ENCODE measurements at places on chromosomes 5 and 9. TPM values are rescaled to one million over a fixed set of nuclear protein-coding genes. Genes with fewer than 3 reads are reported as not detected.

DNA sequence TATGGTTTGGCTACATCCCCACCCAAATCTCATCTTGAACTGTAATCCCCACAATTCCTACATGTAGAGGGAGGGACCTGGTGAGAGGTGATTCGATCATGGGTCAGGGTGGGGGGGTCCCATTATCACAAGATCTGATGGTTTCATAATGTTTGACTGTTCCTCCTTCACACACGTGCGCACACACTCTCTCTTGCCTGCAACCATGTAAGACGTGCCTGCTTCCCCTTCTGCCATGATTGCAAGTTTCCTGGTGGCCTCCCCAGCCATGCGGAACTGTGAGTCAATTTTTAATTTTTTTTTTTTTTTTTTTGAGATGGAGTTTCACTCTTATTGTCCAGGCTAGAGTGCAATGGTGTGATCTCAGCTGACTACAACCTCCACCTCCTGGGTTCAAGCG is 27.0 kb downstream of the FAM169A start:
- no peak for ATAC-seq

DNA sequence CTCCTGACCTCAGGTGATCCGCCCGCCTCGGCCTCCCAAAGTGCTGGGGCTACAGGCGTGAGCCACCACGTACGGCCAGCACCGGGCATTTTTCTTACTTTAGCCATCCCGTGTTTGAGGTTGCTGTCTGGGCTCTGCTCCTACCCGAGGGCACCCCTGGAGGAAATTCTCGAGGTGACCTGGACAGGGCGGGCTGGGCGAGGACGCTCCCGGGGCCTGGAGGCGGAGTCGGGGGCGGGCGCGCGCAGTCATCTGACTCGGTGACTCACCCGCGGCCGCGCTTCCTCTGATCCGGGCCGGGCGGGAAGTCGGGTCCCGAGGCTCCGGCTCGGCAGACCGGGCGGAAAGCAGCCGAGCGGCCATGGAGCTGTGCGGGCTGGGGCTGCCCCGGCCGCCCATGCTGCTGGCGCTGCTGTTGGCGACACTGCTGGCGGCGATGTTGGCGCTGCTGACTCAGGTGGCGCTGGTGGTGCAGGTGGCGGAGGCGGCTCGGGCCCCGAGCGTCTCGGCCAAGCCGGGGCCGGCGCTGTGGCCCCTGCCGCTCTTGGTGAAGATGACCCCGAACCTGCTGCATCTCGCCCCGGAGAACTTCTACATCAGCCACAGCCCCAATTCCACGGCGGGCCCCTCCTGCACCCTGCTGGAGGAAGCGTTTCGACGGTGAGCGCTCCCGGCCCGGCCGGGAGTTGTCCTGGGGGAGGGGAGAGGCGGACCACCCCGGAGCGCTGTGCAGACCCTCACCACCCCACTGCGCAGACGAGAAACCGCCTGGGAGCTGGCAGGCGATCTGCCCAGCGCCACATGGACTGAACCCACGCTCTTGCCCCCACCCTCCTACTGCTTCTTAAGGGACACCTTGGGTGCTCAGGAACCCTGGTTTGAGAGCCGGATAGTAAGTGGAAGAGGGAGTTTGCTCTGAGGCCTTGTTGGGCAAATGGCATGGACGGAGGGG is at the start of gene HEXB:
Gene HEXB, plus strand, starts transcription at position 334 of the 952 bp plus-strand sequence. Its CDS starts 28 bp downstream, at position 362.
- peak; percentile 99 for ATAC-seq

Gene CNTNAP3
- total RNA-seq: 56.0 TPM

DNA sequence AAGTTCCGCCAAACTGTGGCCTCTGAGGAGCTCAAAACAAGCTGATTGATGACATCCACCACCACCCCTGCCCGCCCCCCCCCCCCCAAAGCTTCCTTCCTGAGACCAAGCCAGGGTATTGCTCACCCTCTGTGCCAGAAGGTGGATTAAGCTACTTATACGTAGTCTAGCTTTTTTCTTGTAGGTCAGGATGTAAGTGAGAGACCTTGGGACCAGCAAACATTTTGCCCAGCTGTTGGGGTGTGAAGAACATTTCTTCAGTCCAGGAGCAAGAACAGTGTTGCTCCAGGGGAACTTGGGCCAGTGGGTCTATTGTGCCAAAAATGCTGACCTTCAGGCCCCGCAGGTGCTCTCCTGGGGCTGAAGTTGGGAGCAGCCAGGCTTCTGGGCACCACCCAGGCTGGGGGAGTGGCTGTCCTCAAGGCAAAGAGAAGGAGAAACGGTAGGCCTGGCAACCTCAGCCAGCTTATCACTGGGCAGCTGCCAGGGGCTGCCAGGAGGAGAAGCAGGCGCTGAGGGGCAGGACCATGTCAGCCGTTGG is 18.0 kb downstream of the NEURL1B start:
- peak; percentile 52 for ATAC-seq

DNA sequence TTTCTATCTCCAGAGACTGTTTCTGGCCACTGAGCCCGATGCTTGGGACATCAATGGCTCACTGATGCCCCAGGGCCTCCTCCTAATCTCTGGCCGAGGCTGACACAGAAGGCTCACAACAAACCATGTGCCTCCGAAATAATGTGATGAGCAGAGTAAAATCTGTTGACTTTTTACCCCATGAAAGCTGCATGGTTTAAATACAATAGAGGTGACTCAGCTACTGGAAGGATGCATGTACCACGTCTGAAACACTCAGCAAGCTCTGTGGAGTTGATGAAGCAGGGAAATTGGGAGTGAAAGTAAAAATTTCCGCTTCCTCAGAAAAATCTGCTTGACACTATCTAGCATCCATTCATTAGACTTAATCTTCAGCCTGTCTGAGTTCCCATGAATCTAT is 111.1 kb upstream of the EQTN start:
- no peak for ATAC-seq

GRCh38 chr5:2378976-2379375 is 372.5 kb downstream of the IRX2 start:
- no peak for ATAC-seq

DNA sequence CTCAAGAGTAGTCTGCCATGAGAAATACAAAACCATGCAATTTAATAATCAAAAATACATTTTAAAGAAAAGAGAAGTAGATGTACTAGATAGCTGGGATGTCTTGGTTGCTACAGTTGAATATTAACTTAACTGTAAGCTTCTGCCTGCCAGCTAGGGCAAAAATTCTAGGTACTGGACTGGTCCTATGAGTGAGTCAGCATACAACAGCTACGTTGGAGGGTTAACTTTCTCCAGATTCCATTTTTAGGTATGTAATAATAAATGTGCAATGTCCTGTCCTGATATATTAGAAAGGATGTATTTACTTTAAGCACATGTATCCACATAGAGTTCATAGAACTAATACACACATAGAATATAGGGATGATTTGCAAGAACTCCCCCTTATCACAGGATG is 230.1 kb downstream of the CAAP1 start:
- no peak for ATAC-seq

- ATAC-seq: no peak
Measured at GRCh38 chr5:62737766-62738165, 159.1 kb downstream of the LRRC70 start.

Gene BARX1
- 168 TPM for total RNA-seq

DNA sequence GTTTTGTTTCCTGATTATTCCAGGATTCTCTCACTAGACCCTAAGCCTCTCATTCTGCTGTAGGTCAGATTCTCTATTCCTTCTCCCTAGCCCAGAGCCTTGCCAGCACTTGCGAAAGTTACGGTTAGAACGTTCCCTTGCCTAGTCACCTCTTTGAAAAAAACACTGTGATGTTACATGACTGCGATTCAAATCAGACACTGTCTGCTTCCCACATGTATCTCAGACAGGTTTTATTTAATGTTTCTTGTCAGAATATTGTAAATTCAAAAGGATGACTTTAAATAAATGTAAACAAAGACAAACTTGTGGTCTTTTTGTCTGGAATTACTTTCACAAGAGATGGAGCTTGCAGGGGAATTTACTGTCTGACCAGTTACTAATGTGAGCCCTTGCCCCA is 116.5 kb upstream of the OTULINL start:
- no peak for ATAC-seq

DNA sequence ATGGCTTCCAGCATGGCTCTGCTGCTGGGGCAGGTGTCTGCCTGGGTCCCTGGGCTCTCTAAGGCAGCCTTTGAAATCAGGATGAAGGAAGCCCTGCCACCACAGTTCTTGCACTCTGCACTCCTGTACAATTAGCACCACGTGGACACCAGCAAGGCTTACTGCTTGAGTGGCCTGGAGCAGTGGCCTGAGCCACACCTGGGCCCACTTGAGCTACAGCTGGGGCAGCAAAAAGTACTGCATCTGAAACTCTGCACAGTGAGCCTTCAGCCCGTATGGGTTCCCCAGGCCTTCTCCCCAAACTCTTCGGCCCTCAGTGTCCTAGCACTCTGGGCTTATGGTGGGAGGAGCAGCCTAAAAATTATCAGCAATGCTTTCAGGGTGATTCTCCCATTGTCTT is 8.0 kb upstream of the INIP start:
- no peak for ATAC-seq
